ENCODE measurements at places on chromosomes 13 and 19. TPM values are rescaled to one million over a fixed set of nuclear protein-coding genes. Genes with fewer than 3 reads are reported as not detected.
A peak's percentile ranks its signal among the peaks of the same experiment; 100 is the strongest.

GRCh38 chr19:57068921-57069697 lies 50.7 kb upstream of the USP29 start:
- DNase-seq = no peak

DNA sequence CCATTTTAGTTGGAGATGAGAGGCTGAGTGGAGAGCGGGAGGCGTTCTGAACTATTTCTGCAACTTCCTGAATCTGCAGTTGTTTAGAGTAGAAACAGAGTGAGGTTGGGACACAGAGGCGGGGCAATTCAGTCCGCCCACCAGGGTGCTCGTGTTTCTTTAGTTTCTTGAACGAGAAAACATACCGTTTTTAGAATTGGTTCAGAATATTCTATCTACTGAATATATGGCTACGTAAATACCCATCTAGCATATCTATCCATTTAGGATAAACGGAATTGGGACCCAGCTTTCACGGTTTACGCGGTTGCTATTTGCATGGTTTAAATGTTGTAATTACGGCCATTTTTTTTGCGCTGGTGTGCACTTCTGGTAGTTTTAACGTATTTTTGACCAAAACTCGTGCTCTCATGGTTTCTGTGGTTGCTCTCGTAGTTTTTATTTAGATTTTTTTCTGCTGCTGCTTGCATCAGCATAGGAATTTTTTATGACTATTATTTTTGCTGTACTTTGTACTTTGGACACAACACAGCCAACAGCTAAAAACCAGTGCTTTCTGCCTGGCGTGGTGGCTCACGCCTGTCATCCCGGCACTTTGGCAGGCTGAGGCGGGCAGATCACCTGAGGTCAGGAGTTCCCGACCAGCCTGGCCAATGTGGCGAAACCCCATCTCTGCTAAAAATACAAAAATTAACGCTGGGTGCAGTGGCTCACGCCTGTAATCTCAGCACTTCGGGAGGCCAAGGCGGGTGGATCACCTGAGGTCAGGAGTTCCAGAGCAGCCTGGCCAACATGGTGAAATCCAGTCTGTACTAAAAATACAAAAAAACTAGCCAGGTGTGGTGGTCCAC lies 32.7 kb downstream of the TIMM13 start:
- no peak for DNase-seq

DNA sequence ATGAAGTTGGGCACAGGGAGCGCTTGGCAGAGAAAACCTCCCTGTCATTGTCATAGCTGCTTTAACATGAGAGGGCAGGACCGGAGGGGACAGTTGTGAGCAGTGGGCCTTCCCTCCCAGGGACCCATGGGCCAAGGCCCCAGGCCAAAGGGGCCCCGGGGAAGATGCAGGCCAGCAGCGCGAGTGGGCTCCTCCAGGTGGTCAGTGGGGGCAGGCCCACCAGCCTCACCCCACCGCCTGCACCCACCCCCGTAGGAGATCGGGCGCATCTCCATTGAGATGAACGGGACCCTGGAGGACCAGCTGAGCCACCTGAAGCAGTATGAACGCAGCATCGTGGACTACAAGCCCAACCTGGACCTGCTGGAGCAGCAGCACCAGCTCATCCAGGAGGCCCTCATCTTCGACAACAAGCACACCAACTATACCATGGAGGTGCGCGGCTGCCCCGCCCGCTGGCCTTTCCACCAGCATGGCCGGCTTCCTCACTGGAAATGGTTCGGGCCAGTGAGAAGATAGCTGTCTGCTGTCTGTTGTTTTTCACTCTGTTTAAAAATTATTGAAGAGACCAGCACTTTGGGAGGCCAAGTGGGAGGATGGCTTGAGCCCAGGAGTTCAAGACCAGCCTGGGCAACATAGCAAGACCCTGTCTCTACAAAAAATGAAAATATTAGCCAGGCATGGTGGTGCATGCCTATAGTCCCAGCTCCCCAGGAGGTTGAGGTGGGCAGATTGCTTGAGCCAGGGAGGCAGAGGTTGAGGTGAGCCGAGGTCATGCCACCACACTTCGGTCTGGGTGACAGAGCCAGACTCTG lies 18.6 kb downstream of the CAPN12 start:
- DNase-seq = no peak

- peak; percentile 44 for DNase-seq
These were observed 205.1 kb upstream of the SOX1 start for GRCh38 chr13:111861766-111862366.

DNA sequence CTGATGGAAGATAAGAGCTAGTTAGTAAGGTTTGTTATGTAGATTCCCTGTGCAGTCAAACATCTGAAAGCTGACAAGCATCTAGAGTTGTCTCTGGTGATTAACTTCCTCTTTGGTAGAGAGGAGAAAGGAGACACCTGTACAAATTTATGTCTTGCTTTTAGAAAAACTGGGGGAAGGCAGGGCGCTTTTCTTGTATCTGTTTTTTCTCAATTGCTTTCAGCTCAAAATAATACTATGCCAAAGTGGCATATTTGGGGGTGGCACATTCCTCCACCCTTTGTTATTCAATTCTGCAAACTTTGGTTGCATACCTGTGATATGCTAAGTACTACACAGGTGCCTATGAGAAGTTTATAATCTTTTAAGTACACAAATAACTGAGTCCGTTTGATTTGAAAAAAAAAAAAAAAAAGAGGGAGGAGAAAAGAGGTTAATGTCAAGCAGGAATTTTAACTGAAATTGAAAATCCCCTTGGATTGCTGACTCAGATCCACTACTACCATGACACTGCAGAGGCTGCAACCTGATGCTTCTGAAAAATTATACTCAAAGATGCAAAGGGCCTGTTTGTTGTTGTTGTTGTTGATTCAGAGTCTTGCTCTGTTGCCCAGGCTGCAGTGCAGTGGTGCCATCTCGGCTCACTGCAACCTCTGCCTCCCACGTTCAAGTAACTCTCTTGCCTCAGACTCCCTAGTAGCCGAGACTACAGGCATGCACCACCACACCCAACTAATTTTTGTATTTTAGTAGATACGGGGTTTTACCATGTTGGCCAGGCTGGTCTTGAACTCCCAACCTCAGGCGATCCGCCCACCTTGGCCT lies 164.8 kb upstream of the NBEA start:
- no peak for DNase-seq

DNA sequence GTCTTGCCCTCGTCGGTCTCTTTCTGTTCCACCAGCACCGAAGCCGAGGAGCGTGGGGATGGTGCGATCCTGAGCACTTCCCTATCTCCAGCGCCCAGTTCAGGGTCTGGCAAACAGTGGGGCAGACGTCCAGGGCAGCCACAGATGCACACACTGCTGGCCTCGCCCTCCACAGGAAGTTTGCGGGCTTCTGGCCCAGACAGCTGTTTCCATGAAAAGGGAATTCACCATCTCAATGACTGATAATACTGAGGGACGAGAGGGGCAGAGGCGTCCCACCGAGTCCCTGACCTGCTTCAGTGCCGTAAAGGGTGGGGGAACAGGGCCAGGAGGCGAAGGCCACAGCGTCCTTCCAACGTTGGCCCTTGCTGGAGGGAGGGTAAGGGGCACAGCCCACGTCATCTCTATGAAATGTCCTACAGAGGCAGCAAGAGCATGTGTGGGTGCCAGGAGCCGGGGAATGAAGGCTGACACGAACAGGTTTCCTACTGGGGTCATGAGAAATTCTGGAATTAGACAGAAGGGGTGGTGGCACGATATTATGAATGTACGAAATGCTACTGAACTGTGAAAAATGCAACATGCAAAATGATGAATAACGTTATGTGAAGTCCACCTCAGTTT lies 19.5 kb downstream of the SHC2 start:
- no peak for DNase-seq

- DNase-seq = no peak
These were observed 24.3 kb downstream of the AMER2 start for GRCh38 chr13:25147638-25148401.

Gene CEACAM3
- not detected for total RNA-seq

Gene DCLK1
- 25.8 TPM for total RNA-seq
